ENCODE measurements at places on chromosomes 16 and 17. TPM values are rescaled to one million over a fixed set of nuclear protein-coding genes. Genes with fewer than 3 reads are reported as not detected.
A peak's percentile ranks its signal among the peaks of the same experiment; 100 is the strongest.

DNA sequence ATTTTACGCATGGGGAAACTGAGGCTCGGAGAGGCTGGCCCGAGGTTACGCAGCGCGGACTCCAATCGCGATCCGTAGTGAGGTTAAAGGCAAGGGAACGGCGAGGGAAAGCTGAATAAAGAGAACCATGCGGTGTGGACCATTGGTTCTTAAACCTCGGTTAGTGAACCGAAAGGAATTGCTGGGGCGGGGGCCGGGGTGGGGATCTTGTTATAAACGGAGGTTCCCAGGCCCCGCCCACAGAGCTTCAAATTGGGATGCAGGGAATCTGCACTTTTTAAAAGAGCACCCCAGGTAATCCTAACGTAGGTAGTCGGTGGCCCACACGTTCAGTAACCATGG is 524 bp downstream of the IQCK start:
- no peak for DNase-seq

- no peak for DNase-seq
Observed at GRCh38 chr16:13982451-13982850, 62.5 kb downstream of the ERCC4 start.

GRCh38 chr16:17775061-17775460 is 304.3 kb upstream of the XYLT1 start:
- DNase-seq = no peak

- no peak for DNase-seq
Observed at GRCh38 chr17:71821511-71821910, 299.3 kb upstream of the SOX9 start.

DNA sequence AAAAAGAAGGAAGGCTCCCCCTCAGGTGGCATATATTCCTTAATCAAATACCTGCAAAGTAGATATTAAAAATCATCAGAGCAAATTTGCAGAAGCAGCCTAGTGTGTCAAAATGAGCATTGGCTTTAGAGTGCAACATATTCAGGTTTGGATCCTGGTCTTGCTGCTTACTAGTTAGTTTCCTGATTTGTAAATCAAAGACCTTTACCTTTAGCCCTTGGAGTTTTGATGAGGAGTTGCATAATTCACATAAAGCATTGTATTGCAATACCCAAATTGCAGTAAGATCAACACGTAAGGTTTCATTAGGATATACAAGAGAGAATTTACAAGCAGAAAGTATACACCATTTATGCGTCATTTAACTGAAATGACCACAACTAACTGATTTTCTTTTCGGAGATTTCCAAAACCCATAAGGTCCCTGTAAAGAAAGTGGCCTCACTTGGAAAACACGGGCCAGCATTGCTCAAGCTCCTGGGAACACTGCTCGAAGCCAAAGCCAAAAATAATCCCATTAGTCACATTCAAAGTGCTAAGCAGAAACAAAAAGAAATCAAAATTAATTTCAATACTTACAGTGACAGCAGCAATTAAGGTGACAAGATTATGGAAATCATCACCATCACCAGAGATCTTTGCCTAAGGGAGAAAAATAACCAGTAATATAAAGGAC is 415.9 kb upstream of the ERCC4 start:
- no peak for DNase-seq

GRCh38 chr17:3693829-3694231 is 2.1 kb downstream of the P2RX5 start:
- DNase-seq = no peak

- DNase-seq = no peak
Observed at GRCh38 chr16:52437277-52437670, 109.7 kb downstream of the TOX3 start.

DNA sequence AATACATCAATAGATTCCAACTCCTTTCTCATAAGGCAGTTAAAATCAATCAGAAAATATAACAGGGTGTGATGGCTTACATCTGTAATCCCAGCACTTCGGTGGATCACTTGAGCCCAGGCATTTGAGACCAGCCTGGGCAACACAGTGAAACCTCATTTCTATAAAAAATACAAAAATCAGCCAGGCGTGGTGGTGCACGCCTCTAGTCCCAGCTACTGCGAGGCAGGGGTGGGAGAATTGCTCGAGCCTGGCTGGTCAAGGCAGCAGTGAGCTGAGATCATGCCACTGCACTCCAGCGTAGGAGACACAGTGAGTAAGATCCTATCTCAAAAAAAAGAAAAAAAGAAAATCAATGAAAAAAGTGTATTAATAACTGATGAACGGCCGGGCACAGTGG is 258.6 kb downstream of the NTN1 start:
- no peak for DNase-seq

DNA sequence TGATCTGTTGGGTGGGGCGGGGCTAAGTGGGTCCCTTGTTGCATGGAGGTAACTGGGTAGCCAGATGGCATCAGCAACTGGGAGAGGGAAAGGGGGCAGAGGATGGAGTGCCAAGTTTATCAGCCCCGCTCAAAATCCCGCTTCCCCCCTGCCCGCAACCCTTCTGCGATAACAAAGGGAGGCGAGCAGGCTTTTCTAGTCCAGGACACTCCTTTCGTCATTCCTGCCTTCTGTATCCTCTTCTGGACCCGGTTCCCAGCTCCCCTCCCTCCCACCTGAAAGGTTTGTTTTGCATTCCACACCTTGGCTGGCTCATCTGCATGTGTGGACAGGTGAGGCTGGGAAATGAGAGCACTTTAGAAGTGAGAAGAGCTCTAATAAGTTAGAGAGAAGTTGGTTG is 53.3 kb downstream of the HLF start:
- DNase-seq = no peak

DNA sequence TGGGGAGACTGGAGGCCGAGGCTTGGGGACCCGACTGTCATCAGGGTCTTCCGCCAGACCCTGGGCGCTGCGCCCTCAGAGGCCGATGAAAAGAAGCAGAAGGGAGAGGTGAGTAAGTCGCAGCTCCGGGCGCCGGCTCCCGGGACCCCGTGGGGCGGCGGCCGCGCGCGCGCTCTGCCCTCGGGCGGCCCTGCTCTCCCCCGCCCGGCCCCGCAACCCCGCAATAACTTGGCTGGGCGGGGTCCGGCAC is 392 bp upstream of the ABHD15 start:
- no peak for DNase-seq

- DNase-seq = peak; percentile 73
Observed at GRCh38 chr16:87854053-87854906, 15.0 kb downstream of the SLC7A5 start.

GRCh38 chr17:22435231-22435974 is 743.1 kb downstream of the KCNJ18 start:
- no peak for DNase-seq

GRCh38 chr16:12902511-12903372 is 1.3 kb downstream of the SHISA9 start:
- no peak for DNase-seq

DNA sequence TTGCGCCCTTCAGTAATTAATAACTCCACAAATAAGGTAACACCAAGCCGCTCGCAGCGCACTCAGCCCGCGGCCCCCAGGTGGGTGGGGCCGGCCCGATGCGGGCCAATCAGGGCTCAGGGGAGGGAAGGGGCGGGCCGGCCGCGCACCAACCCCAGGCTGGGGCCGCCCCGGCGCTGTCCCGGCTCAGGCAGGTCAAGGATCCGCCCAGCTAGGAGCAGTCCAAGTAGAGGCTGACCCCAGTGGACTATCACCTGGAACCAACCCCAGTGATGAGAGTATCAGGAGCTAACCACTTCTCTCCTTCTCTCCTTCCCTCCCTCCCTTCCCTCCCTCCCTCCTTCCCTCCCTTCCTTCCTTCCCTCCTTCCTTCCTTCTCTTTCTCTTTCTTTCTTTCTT is 110.8 kb downstream of the C16orf78 start:
- peak; percentile 59 for DNase-seq

DNA sequence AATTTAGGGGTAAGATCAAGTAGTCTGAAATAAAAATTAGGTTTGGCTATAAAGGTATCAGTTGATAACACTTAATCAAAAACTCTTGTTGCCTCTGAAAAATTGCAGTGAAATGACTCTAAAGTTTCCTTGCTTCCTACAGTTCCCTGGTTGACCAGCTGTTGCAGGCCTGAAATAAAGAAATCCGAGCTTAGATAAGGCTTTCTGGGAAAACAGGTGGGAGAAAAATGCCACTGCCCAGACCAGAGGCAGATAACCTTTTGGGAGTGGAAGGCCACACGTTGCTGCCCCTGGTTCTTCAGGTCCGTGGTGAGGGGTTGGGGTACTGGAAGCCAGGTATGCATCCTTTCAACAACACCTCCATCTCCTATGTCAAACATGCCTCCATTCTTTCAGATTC is 111.3 kb downstream of the HS3ST3A1 start:
- no peak for DNase-seq

DNA sequence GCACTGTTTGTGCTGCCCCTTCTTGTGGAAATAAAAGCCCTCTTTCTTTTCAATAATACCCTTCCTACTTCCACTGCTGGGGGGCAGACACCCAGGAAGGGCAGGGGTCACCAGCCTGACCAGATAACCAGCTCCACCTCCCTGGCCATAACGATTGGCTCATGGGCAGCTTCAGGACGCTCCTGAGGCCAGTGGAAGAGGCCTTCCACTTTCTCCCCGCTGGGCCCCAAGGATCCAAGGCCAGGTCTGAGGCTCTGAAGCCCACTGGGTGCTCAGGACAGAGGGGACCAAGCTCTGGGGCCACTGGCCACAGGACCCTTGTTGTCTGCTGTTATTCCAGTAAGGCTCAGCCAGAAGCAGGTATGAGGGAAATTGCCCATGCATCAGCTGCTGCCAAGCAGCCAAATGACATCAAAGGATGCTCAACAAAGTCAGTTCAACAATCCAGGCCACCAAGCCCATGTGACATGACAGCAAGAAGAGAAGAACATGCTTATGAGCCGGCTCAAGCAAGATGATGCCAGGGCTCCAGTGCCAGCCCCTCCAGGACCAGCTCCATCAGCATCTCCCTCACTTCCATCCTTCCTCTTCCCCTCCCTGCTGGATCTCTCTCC is 238.8 kb downstream of the ZNF423 start:
- DNase-seq = no peak

DNA sequence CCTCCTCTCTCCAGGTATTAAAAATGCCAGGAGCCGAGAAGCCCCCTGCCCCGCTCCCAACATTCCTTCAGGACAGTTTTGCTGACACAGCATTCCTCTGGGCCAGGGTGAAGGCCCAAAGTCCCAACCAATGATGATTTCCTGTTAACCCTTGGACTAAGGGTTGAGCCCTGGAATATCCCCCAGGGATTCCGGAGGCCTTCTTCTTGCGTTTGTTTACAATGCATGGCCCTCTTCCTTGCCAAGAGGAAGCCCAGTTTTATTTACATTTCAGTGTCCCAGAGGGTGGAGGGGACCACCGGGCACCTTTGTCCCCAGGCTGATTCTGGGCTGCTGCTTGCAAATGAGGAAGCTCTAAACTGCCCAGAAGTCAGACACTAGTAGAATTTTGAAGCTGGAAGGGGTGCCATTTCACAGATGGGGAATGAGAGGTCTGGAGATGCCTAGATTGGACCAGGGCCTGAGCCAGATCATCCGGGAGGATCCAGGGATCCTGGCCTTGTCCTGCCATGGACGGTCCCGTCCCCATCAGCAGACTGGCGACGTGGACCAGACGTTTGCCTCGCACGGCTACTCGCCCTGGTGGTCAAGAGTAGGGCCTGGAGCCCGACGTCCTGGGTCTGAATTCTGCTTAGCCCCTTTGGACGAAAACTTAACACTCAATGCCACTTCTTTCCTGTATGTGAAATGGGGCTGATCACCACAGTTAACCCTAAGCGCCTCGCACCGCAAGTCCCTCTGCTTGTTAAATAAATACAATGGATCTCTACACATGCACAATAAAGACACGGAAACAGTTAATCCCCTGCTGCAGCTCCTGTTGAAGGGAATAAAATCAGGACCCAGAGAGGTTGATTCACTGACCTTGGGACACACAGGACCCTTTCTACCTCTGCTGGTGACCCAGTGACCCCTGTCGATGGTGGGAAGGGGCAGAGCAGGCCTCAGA is 55.6 kb upstream of the CIBAR2 start:
- DNase-seq = no peak

DNA sequence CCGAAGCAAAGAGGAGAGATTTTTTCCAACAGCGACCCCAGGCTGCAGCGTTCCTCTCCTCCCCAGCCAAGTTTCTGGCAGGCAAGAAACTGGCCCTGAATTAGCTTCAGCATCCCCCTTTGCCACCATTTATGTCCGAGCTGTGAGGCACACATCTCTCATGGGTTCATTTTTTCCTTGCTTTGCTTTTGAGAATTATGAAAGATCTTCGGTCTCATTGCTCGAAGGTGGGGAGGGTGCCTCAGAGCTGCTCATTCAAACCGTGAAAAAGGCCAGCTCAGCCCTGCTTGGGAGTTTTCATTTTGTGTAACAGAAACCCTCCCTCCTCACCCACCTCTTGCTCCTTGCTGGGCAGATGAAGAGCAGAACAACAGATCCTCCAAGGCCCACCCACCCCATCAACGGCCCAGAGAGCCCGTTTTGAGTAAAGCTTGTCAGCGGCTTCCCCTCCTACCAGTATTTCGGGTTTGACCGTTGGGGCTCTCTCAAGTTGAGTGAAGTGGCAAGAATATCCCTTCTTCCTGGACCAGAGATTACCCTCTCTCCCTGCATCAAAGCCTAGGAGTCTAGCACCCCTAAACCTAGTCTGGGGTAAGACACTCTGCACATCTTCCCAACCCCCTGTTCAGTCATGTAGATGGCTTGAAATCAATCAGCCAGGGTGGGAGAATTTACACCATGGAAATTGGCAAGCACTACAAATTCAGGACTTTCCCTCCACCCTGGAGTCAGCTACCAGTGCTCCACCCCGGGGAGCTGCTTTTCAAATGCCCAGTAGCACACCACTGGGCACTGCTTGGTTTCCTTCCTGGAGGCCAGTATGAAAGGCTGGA is 1.8 kb downstream of the CCR7 start:
- no peak for DNase-seq

DNA sequence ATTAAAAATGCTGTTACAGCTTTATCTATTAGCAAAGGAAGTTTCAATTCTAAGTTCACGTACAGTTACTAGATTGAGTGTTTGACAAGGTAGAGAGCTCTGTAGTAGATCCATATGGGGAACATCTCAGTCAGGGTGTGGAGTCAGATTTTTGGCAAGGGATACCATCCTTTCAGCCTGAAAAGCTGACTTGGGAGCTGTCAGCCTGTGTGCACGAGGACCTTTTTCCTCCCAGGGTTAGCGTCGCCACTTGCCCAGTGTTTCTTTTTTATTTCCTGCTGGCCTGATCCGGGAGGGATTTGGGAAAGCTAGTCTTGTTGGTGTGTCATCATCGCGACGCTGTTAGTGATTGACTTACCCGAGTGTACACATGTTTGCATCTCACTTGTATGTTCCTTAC is 29.5 kb downstream of the WWOX start:
- no peak for DNase-seq

DOC2B gene
- 1.1 TPM for total RNA-seq

TRPV3 gene
- total RNA-seq = under 0.01 TPM

RAB26 gene
- total RNA-seq = 0.27 TPM

ABCA6 gene
- 0.27 TPM for total RNA-seq

ABCA8 gene
- total RNA-seq = under 0.01 TPM

CNGB1 gene
- total RNA-seq = not detected

TMIGD1 gene
- total RNA-seq = not detected

C1QL1 gene
- not detected for total RNA-seq

TP53TG3B gene
- not detected for total RNA-seq

HOXB3 gene
- 20.5 TPM for total RNA-seq

CCDC92B gene
- total RNA-seq = 0.27 TPM

All from hematopoietic multipotent progenitor cell (in vitro differentiated cells).